ENCODE measurements at places on chromosomes 2 and 18.
A peak's percentile ranks its signal among the peaks of the same experiment; 100 is the strongest.

DNA sequence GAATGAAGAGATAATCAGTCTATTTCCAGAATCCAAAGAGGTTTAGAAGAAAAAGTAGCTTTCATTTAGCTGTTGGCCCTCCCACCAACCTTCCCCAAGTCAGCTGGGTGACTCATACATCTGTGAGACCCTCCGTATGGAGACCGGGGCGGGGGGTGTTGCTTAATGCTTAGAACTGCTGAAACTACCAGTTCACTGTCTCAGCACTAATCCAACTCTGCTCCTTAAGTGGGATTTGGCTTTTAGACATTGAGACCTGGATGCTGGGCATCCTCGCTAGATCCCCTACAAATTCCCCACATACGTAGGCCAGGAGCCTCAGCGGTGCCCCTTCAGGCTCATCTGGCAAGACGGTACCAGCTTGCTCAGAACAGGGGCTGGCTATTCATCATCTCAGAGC, at the start of gene SAG:
Gene SAG (plus strand): TSS at position 252 of the 400 bp plus-strand sequence. CDS start 1,374 bp downstream, outside the sequence.
- DNase-seq = no peak

DNA sequence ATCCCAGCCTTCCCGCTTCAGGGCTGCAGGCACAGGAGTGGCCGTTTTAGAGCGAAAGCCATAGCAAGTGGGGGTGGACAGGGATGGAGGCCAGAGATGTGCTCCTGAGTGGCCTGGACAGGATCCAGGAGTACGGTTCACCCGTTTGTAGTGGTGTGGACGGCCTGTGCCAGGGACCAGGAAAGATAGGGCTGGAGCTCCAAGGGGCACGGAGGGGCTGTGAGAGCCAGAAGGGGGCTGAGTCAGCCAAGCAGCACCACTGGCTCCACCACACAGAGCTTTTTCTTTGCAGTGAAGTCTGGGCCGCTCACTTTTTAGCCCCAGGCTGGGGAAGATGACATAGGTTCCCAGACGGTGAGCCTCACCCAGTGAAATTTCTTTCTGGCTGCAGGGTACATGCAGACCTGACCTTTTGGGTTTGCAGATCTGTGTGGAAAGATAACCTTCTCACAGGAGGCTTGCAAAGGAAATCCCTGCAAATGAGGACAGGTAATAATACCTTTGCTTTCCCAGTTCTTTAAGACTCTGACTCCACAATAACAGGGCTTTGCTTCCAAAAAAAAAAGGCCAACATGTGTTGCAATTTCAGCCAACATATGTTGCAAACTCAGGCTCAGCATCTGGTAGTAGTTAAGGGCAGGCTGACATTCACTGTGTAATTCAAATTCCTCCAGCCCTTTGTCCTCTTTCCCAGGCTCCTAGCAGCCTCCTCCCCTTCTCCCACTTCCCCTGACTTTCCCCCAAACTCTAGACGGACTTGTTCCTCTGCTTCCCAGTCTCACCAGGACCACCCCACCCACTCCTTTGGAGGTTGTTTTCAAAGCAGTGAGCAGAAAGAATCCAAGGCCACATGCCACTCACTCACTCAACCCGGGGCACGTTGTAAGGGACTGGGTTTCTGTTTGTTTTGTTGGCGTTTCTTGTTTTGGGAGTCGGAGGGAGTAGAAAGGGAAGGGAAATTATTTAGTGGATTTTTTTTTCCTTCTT, 20.3 kb upstream of the LAPTM4A start:
- peak; percentile 60 for DNase-seq

- no peak for DNase-seq
These were observed 26.6 kb downstream of the PARD3B start for GRCh38 chr2:204571911-204572310.

GRCh38 chr2:102718387-102719316, 43.2 kb upstream of the TMEM182 start:
- DNase-seq = no peak

- DNase-seq = no peak
These were observed 124.0 kb upstream of the CDC42EP3 start for GRCh38 chr2:37795456-37795855.

GRCh38 chr2:96912346-96913116, 42.7 kb upstream of the SEMA4C start:
- DNase-seq = no peak

DNA sequence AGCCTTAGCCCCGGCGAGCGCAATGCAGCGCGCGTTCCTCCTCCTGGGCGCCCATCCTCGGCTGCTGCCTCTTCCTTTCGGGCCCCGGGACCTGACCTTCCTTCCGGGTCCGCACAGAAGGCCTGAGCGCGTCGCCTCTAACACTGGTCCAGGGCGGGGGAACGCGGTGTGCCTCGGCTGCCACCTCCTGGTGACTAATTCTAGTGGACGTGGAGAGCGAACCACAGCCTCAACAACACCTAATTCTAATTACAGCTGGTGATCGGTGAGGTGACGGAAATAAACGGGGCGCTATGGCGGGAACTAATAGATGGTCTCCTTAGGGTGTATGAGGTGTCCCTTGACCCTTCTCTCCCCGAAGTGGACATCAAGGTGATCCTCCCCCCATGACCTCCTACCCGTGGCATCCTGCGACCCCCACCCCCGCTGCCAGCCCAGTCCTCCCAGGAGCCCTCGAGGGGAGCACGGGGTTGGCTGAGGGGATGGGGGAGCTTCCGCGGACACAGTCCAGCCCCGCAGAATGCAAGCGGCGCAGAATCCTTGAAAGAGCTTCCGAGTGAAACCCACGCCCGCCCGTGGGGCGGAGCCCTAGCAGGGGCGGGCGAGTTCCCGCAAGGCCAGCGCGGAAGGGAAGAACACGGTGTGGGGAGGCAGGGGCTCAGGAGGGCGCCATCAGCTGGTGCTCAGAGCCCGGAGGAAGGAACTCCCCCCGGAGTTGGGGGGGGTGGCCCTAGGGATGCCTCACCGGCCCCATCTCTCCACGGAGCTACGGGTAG, 12.8 kb upstream of the HMSD start:
- peak; percentile 86 for DNase-seq

- DNase-seq = no peak
These were observed 53.8 kb downstream of the CTAGE1 start for GRCh38 chr18:22363867-22364463.

DNA sequence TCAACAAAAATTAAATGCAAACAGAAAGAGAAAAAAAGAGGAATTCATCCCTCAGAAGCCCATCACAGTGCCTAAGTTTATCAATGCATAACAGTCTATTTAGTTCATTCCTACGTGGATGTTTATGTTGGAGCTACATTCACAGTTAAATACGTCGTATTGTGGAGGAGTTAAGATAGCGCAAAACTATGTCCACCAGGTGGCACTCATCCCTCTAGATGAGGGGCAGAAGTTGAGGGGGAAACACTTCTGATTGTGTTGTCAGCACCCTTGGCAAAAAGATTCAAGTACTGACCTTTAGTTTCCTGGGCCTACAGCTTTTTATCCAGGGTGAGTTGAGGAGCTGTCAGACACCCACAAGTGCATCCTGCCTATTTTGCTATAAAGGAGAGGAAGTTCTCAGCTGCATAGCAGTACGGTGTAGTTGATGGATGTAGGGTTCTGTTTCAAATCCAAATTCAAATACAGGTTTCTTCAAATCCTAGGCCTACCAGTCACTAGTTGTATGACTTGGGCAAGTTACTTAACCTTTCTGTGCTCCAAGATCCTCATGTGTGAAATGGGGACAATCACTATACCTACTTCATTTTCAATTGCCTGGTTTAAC, 26.8 kb upstream of the MYO1B start:
- peak; percentile 65 for DNase-seq

DNA sequence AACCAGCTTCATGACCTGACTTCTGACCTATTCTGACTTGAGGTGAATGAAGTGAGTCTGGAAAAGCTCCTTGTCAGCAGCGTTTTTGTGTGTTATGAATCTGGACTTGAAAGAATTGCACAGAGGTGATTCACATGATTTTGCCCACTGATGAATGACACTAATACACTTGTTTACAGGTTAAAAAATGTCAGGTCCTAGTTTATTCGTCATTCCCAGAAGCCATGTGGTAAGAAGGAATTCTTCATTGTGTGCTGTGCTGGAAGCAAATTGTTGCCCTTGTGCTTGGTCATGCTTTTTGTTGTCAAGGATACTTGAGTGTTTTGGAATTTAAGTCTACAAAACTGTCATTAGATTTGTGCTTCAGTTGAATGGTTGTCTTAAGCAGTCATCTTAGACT, 15.5 kb downstream of the SEC11C start:
- no peak for DNase-seq

GRCh38 chr2:67997528-67997900, 65.3 kb downstream of the C1D start:
- no peak for DNase-seq

DNA sequence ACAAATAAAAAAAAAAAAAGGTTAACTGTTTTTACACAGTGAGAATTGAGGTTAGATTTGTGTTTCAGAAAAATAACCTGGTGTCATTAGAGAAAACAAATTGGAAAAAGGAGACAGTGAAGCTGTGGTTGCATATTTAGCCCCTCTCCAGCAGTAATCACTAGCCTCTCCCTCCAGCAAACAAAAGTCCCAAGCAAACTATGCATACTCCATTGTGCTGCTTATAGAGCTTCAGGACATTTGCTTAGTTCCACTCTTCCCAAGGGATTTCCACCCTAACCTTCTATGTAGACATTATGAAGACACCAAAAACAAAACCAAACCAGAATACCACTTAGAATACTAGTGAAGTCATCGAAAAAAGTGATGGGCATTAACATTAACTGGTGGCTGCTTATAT, 534.2 kb upstream of the CDH2 start:
- DNase-seq = no peak

DNA sequence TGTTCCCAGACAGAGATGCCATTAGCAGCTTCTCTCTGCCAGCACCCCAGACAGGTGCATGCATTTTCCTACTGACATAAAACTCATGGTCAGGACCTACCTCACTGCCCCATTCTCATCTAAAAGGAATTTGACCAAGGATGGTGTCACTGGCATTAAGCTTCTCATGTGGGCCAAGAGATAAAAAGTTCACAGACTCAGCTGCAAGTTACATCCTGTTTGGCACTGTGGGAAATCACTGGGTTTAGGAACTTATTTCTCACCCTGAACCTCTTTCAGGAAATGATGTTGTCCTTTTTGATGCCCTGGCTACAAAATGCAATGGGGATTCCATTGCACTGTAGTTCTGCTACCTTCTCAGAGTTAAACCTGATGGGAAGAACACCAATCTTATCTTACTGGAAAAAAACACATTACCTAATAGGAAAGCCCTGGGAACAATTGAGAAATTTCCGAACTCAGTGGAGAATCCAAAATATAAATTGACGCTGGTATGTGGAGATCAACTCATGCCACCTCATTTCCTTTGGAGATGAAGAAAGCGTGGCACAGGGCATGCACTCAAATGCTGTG, 252.1 kb upstream of the COPS8 start:
- no peak for DNase-seq

DNA sequence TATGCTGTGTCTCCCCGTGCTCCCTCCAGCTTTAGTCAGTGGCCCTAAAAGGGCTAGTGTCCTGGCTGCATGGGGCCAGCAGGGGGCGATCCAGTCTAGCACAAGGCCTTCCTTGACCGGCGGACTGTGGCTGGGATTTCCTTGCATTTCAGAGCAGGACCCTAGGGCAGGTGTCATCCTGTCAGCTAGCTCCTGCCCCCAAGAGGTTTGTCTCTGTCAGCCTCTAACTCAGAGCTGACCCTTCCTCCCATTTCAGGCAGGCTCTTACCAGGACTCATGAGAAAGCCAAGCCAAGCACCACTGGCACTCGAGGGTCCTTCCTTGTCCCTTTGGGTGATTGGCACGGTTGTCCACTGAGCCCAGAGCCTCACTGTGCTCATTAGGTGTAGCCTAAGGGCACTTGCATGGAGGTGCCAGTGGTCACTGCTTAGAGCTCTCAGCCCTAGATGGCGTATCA, 140.3 kb downstream of the RPIA start:
- DNase-seq = peak; percentile 72

- no peak for DNase-seq
These were observed 235.9 kb downstream of the SUCLG1 start for GRCh38 chr2:84223191-84223590.

DNA sequence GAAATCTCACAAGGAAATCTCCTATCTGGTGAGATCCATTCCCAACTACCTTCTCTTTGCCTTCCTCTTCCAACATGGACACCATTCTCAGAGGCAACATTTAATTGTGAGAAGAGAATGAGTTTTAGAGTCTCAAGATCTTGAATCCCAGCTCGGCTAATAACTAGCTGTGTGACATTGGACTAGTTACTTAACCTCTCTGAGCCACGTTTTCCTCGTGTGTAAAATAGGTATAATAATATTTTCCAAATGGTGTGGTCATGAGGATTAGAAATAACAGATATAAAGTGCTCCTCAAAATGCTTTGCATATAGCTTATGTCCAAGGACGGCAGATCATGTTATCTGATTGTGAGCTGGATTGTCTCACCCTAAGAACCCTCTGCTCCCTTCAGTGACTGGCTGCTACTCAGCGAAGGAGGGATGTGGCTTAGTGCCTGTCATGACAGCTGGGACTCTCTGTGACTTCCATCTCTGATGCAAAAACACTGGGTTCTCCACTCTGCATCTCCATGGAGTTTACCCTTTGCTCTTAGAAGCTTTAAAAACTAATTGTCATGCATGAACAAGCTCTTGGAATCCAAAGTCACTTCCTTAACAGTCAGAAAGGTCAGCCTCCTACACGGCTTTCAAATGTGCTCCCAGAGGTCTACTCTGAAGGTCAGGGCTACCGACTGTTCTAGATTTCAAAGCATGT, 38.4 kb upstream of the MRPL19 start:
- DNase-seq = peak; percentile 41

DNA sequence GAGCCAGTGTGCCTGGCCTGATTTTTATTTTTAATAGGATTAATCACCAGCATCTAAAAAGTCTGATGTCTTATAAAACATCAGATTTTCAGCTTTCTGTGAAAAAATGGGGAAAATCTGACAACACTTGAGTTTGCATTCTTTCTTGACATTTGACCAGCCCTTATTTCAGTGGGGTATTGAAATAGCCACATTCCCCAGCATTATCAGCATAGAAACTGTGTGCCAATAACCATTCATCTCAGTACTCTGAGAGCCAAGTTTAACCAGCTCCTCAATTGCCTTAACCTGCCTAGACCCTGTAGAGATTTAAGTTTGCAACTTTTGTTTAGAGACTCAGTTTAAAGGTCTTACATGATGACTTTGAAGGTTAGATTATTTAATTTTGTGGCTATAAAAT, 155.0 kb downstream of the CERS6 start:
- DNase-seq = no peak

DNA sequence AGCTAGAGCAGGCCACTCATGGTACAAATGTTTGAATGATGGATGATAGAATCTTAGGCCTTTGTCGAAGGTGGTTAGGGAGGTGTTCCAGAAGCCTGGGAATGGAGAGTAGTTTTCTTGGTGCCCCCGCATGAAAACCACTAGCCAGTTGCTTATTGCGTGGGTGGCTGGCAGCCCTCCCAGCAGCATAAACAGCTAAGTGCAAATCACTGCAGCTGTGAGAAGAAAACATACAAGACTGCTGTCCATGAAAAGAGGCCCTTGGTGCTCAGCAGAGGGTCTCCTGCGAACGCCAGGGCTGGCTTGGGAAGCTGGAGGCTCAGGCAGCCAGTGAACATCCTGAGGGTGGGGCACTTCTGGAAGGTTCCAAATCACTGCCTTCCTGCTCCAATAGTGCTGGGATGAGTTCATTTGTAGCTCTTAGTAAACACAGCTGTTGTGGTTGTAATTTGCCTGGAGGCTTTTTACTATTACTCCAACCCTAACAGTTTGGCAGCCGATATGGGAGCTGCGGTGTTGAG, 118.8 kb downstream of the MGAT5 start:
- DNase-seq = no peak

Data from iPS-NIHi11 (cell line).